ENCODE measurements at places on chromosomes 13 and 19.

GRCh38 chr19:51141181-51141580, 920 bp upstream of the SIGLEC7 start:
- no peak for DNase-seq

- DNase-seq: no peak
Measured at GRCh38 chr13:112984954-112985802, 16.2 kb downstream of the MCF2L start.

GRCh38 chr19:8196271-8196927, 12.8 kb upstream of the CERS4 start:
- DNase-seq: no peak

DNA sequence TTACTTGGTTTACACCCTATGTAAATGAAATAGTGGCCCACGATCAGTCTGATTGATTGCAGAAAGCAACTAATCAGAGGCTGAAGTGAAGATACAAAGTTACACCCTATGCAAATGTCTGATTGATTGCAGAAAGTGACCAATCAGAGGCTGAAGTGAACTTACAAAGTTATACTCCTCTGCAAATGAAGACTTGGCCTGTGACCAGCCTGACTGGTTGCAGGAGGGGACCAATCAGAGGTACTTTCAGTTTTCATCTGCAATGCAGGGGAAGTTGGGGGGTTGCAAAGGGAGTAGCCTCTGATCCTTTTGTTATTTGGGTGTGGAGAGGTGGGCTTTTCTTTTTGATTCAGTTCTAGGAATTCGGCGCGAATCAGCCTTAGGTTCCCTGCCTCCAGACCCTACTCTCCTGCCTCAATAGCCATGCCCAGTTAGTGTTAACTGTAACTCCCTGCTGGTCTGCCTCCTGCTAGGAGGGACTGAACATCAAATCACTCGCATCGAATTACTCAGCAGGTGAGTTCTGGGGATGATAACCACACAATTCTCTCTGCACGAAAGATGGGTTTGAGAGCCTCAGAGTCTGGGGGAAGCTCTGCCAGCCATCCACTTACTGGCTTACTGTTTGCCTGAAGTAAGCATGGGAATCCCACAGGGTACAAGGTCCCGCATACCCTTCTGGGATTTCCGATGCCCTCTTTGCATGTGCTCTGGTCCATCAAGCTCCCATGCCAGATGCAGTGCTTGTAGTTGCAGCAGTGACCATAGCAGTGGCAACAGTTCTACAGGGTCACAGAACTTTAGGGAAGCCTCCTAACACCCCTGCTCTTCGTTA, 7.5 kb downstream of the ARL11 start:
- no peak for DNase-seq

GRCh38 chr19:38190061-38190460, 34.0 kb downstream of the DPF1 start:
- no peak for DNase-seq

GRCh38 chr13:109509154-109509900, 277.1 kb downstream of the IRS2 start:
- no peak for DNase-seq

DNA sequence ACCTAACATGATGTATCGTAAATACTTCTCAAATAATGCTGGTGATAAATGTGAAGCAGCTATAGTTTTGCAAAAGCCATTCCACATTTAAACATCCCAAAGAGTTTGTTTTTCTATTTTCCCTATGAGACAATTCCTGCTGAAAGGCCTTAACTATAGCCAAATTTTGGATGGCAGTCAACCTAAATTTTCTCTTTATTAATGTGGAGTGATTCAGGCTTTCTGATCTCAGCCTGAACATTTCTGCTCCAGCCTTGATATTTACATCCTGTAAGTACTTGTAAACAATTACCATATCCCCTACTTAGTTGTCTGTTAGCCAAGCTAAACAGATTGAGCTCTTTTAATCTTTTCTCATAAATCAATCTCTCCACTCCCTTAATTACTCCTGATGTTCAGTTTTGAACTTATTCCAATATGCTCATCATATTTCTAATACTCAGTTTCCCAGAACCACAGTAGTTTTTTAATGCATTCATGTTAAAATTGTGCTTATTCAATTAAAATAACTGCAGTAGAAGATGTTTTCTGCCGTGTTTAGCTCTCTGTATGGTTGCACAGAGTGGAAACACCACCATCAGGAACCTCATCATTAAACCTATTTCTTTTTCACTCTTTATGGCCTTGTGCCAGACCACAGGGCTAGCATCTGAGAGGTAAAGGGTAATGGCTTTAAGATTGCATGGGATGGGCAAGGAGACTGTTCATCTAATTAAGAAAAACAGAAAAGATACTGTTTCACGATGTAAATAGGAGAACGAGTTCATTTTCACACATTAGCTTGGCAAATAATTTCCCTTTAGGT, 1235.2 kb upstream of the SLC10A2 start:
- DNase-seq: no peak

DNA sequence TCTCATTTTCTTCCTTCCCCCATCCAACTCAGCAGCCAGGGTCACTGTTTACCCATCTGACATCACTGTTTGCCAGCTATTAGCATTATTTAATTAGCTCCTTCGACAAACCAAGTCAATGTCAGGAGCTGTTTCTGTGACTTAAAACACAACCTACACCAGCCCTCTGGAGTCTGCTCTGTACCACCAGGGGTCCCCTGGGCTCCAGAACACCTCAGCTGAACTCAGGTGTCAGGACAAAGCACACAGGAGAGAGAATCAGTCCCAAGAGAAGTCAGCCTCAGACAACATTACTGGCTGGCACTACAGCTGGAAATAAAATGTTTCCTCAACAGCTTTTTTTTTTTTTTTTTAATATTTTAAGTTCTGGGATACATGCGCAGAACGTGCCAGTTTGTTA, 45.1 kb downstream of the DCLK1 start:
- no peak for DNase-seq

- DNase-seq: no peak
Measured at GRCh38 chr19:55086730-55087541, 11.3 kb downstream of the EPS8L1 start.

DNA sequence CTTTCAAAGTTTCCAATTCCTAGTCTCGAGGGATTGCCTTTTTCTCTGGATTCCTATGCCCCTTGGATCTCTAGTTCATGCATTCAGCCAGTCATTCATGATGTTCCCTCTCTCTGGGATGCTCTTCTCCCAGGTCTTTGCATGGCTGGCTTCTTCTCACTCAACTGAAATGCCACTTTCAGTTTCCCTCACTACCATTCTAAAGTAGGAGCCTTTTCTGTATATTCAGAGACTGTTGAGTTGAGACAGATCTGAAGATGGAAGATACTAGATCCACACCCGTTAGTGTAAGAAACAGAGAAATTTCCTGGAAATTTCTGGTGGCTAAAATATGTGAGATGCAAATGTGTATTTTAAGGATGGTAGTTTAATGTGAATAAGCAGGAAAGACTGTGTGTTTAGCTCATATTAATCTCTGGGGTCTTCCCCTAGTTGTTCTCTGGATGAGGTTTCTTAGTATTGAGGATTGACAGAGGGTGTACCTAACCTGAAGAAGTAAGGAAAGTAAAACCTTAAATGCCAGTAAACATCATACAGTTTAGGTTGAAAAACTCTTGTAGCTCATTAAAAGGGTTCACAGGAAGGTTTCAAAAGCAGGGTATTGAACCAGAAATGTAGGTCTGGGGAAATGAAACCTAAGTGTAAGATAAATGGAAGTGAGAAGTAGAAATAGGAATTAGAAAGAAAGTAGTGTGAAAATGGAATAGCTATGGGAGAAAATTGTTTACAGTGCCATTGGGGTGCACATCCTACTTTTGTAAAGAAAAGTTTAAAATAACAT, 331.3 kb downstream of the NDFIP2 start:
- DNase-seq: no peak

DNA sequence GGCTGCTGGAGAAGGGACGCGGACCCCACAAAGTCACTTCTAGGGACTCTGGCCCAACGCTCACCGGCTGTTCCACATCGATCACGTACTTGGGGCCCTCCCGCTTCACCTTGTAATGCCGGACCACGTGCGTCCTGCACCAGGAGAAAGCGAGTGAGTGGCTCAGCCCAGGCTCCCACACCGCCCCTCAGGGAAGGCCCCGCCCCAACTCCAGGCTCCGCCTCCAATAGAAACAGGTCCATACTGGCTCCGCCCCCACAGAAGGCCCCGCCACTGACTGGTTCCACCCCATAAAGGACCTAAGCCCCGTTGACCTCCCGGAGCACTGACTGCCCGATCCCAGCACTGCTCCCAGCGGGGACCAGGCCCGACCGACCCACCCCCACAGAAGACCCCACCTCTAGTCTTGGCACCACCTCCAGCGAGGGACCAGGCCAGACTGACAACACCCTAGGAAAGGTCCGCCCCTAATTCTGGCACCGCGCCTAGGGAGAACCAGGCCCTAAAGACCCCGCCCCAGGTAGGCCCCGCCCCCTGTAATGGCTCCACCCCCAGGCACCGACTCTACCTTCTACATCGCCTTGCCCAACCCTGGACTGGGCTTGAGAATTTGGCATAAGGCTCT, 11.3 kb downstream of the STAP2 start:
- peak; percentile 52 for DNase-seq

- DNase-seq: no peak
Measured at GRCh38 chr19:5635427-5635826, 12.5 kb downstream of the SAFB start.

GRCh38 chr13:48784916-48785548, 131.3 kb downstream of the CYSLTR2 start:
- no peak for DNase-seq

- no peak for DNase-seq
Measured at GRCh38 chr13:111115061-111115964, at the start of gene ARHGEF7. TSS of gene ARHGEF7 (plus strand) at chr13:111115310. CDS start at chr13:111115527, 217 bp downstream.

GRCh38 chr19:4042731-4043082, 24.0 kb downstream of the ZBTB7A start:
- no peak for DNase-seq

- no peak for DNase-seq
Measured at GRCh38 chr13:49082653-49083536, 107.2 kb downstream of the FNDC3A start.

GRCh38 chr19:7535047-7535997, at the start of gene PNPLA6:
TSS of gene PNPLA6 (plus strand) at chr19:7535717. CDS start at chr19:7535789, 72 bp downstream.
- DNase-seq: peak; percentile 86

- no peak for DNase-seq
Measured at GRCh38 chr19:13102666-13103580, at the start of gene LYL1. TSS of gene LYL1 (minus strand) at chr19:13102858. CDS start at chr19:13101171, 1,687 bp downstream.

GRCh38 chr13:30848332-30849027, 57.6 kb upstream of the MEDAG start:
- DNase-seq: no peak

GRCh38 chr13:95258619-95259194, 42.5 kb downstream of the ABCC4 start:
- DNase-seq: no peak

DNA sequence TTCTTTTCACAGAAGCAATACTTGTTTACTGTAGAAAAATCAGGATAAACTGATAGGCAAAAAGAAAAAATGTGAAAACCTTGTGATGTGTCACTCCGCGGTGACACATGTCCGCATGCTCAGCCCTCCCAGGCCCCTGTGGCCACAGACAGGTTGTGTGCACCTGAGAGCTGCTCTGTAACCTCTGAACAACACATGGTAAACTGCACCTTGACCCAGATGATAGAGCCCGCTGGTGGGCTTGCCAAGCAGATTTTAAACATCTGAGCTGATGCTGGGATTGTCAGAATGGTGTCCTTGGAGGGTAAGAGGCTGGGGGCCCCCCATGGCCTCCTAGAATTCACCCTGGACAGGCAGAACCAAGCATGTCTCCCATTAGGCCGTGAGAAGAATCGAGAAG, 33.8 kb downstream of the DHRS12 start:
- no peak for DNase-seq

GRCh38 chr13:102726430-102726829, 31.6 kb upstream of the METTL21C start:
- no peak for DNase-seq

DNA sequence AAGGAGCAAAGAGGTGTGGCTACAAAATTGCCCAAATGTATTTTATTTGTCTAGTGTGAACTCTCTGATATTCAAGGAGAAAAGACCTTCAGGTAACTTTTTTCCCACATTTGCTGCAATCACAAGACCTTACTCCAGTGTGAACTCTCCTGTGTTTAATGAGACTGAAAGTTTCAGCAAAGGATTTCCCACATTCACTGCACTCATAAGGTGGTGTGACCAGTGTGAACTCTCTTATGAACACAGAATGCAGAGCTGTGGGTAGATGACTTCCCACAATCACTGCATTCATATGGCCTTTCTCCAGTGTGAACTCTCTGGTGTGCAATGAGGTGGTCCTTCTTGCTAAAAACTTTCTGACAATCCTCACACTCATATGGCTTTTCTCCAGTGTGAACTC, 16.4 kb downstream of the ZNF814 start:
- no peak for DNase-seq

- no peak for DNase-seq
Measured at GRCh38 chr13:76816394-76816793, 69.8 kb downstream of the KCTD12 start.

DNA sequence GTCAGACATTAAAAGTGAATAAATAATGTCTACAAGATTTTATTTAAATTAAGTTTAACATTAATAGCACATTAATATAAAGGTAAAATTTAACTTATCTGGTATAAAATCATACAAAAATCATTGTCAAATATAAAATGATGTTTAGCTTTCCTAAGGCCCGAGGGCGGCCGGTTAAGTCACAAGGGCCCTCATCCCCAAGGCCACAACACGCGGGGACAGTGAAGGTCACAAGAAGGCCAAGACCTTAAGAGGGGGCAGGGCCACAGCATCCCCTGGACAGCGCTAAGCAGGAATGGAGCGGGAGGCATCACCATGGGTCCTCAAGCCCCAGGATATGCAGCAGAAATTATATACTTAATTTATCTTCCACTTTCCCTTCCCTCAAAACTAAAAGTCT, 62.7 kb upstream of the ZNF85 start:
- DNase-seq: no peak

GRCh38 chr13:100438059-100438788, 150.4 kb downstream of the GGACT start:
- no peak for DNase-seq

- DNase-seq: no peak
Measured at GRCh38 chr13:48808683-48809082, 155.0 kb downstream of the CYSLTR2 start.

- no peak for DNase-seq
Measured at GRCh38 chr19:40367577-40368434, 19.3 kb downstream of the PLD3 start.

GRCh38 chr19:16324384-16325160, at the start of gene KLF2:
TSS of gene KLF2 (plus strand) at chr19:16324826. CDS start at chr19:16324924, 98 bp downstream.
- DNase-seq: peak; percentile 60

DNA sequence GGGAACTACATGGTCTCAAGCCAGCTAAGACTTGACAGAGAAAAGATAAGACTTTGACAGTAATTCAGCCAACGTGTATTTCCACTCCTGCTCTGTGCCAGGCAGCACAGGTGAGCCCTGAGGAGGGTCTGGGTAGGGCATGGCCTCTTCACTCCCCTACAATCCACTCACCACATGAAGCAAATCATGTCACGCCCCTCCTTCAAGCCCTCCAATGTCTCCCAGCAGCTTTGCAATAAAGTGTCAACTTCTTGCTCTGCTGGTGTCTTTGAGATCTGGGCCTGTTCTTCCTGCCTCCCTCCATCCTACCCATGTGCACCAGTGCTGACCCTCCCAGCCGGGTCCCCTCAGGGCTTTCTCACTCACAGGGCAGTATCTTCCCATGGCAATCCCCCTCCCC, 58.5 kb downstream of the CCDC70 start:
- no peak for DNase-seq
